Esophagus mucosa (tissue), 1 donor: ENCODE measurements at places on chromosomes 4 and X. TPM values are rescaled to one million over a fixed set of nuclear protein-coding genes. Genes with fewer than 3 reads are reported as not detected.

DNA sequence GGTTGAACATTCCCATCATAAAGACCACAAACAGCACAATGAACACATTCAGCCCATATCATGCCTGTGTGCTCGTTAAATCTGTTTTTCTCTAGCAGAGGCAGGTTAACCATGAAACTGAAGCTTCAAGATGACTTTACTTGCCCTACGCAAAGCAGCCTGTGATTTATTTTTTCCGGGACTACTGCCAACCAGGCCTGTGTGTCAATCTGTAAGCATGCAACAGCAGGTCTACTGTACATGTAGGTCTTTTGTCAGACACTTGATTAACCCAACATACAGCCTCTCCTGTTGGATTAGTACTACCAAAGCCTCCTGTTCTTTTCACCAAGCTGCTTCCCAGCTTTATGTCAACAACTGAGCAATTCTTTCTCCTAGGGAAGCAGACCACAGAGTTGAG, 85.5 kb upstream of the ACSL1 start:
- peak; percentile 82 for ATAC-seq

Gene TMSB15B
- total RNA-seq = 1.1 TPM

DNA sequence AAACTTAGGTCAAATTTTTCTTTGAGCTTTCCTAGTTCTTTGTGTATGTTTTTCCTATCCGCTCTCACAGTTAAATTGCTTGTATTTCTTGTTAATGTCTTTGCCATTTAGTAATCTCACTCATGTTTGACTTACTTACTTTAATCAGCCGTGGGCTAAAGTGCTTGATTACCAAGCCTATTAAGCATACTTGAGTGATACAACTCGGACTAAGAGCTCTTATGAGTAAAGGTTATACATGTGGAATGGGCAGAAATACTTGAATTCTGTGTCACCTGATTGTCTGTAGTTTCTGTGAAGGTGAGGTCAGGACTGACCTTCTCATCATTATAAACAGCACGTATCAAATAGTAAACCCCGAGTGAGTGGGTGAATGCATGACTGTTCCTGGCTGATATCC, 664.5 kb downstream of the PDHA2 start:
- ATAC-seq = no peak

Gene IDS
- total RNA-seq = 23.2 TPM

DNA sequence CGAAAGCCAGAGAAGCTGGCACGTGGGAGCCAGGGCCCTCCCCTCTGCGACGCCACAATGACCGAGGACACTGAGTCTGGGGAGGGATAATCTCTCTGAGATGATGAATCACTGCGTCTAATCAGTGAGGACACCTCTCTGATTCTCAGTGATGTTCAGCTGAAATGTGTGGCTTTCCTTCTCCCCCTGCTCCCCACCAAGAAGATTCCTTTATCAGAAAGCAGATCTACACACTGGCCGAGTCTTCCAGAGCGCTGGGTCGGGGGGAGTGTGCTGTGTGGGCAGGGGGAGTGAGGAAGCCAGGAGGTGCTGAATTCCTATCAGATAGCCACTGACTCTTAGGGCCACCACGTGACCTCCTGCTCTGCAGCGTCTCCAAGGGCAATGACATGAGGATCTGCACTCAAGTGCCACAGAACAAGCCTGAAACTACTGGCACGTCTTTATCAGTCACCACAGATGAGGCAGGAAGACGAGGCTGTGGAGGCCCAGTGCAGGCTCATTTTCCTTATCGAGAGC, 89.2 kb downstream of the GATB start:
- ATAC-seq = no peak

Gene SLC6A8
- 62.0 TPM for total RNA-seq

Gene RHOXF1
- total RNA-seq = not detected

Gene MPP1
- total RNA-seq = 6.3 TPM

DNA sequence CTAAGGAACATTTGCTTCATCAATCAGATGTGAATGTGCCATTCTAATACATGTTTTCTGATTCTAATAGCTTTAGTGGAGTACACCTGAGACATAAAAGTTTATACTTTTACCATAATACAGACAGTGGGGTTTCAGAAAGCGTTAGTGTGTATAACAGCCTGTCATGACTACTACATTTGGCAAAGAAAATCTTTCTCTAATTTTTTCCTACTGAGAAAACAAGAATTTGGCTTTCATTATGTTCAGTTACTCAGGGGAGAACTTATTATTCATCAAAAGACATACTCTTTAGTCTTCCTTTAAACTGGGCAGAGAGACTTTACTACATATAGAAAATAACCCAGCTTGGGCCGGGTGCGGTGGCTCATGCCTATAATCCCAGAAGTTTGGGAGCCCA, 104.9 kb downstream of the PCDH18 start:
- ATAC-seq = no peak

Gene MAOB
- total RNA-seq = 5.5 TPM
